ENCODE measurements at places on chromosomes 16 and 17.
A peak's percentile ranks its signal among the peaks of the same experiment; 100 is the strongest.

GRCh38 chr17:21425321-21425720 is 49.2 kb downstream of the KCNJ12 start:
- no peak for DNase-seq

- DNase-seq, result no peak
Observed at GRCh38 chr17:80759377-80759673, 214.7 kb downstream of the RPTOR start.

- DNase-seq, result peak; percentile 84
Observed at GRCh38 chr17:78974635-78975591, 4.8 kb downstream of the LGALS3BP start.

- no peak for DNase-seq
Observed at GRCh38 chr16:57307365-57307764, 22.9 kb upstream of the PLLP start.

DNA sequence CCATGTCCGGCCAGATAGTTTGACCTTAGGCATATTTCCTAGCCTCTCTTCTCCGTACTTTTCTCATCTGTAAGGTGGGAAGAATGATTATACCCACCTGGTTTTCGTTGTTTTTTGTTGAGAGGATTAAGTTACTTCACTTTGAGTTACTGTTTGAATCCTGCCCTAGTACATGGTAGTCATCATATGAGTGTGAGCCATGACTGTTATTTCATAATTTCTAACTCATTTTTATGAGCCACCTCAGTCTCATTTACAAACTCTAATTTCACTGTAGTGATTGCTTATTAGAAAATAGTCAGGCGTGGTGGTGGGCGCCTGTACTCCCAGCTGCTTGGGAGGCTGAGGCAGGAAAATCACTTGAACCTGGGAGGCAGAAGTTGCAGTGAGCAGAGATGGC is 45.1 kb downstream of the YPEL2 start:
- no peak for DNase-seq

GRCh38 chr16:53775821-53776431 is 72.0 kb downstream of the FTO start:
- DNase-seq, result peak; percentile 91
